ENCODE measurements at places on chromosomes 5 and 9.

DNA sequence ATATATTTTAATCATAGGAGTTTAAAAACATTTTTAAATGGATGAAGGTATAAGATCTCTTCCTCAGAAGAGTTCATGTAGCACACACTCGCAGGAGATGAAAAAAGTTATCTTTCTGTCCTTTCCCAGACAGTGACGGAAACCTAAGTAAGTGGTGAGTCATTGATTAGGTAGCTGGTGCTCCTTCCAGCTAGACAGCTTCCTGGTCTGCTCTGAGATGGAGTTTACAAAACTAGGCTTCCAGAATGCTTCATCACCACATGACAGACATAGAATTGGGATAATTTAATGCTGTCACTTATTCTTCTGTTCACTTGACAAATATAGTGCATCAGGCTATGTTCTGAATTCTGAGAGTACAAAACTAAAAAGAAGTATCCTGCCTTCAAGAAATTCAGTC, 2393.0 kb upstream of the C9orf72 start:
- no peak for DNase-seq

- DNase-seq: no peak
These were observed 28.8 kb downstream of the EPB41L4A start for GRCh38 chr5:112390327-112390726.

DNA sequence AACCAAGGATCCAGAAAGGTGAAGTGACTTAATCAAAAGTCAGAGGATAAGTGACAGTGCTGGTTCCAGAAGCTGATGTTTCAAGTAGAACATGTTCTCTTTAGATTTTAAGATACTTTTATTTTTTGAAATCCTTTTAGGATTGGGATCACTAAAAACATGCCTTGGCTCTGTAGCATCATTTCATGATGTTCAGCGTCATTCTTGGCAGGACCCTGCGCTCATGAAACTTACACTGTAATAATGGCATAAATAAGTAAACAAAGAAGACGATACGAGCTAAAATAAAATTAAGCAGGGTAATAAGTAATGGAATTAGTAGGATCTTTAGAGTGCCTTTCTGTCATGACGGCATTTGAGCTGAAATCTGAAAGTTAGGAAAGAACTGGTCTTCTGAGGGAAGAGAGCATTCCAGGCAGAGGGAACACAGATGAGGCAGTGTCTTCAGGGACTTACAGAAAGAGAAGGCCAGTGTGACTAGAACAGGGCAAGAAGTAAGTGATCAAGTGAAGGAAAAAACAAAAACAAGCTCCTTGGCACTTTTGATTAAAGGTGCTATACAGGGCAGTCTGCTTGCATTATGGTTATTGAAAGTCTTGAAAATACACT, 19.9 kb downstream of the CTNNA1 start:
- DNase-seq: no peak

GRCh38 chr9:8244505-8245092, 445.0 kb upstream of the DMAC1 start:
- no peak for DNase-seq

- no peak for DNase-seq
These were observed 176.7 kb upstream of the S1PR3 start for GRCh38 chr9:88814577-88814976.

GRCh38 chr9:124479947-124480620, 27.1 kb downstream of the NR5A1 start:
- no peak for DNase-seq

GRCh38 chr9:73869264-73869663, 627.9 kb upstream of the RORB start:
- peak; percentile 65 for DNase-seq
